ENCODE measurements at places on chromosomes 11 and 22. TPM values are rescaled to one million over a fixed set of nuclear protein-coding genes. Genes with fewer than 3 reads are reported as not detected.

DNA sequence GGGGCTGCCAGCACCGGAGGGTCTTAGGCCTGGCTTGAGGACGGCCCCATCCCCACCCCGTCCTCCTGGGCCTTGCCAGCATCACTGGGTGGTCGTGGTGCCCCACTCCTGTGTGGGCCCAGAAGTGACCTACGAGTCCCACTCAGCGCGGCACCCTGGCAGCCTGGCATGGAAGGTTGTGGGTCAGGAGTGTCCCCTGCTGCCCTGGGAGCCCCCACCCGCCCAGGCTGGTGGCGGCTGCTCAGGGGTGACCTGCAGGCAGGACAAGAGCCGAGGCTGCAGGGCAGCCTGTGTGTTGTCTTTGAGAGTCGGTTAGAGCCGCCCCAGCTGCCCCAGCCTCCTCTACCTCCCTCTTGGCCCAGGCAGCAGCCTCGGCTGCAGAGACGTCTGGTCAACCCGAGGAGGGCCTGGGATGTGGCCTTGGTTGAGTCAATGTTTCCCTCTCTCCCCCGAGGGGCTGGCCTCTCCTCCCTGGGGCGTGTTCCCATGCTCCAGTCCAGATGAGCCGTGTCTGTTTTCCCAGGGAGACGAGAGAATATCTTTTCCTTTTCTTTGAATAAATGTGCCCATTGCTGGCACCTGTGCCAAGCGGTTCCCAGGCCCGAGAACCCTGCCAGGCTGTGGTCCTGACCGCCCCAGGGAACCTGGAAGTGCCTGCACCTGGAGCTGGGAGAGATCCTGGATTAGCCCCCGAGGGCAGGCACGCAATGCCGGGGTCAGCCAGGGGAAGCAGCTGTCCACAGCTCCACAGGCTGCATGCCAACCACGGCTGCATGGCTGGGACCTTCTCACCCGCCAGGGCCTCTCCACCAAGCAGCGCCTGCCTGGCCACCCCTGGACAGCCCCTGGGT is 35.7 kb upstream of the MUC5AC start:
- no peaks in the 10 kb centered on the region for H3K4me1 ChIP-seq
- H3K36me3 ChIP-seq, result no peaks in the 10 kb centered on the region
- DNase-seq, result no peak
- no peaks in the 10 kb centered on the region for H3K27me3 ChIP-seq

- no peak for DNase-seq
- no peak overlapping the region for H3K27ac ChIP-seq
- no peaks in the 10 kb centered on the region for H3K36me3 ChIP-seq
- H3K4me3 ChIP-seq, result no peak overlapping the region
- H3K4me1 ChIP-seq, result peaks cover 4% of the 10 kb centered on the region
Observed at GRCh38 chr22:44039566-44040171, 15.6 kb downstream of the PARVB start.

DNA sequence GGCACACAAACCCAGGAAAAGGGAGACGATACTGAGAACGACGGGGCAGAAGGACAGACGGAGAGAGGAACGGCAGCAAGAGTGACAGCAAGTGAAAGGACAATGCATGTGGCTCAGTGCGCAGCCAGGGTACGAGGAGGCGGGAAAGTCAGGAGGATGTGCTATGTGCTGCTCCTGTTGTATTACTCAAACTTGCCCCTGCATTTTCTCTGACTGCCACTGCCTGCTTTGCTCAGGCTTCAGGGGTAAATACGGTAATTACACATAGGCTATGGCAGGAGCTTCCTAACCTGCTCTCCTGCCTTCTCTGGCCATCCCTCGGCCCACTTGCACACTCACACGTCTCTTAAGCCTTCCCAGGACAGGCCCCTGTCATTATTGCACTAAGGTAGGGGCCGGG is 94.8 kb downstream of the FEZ1 start:
- no peak overlapping the region for H3K4me3 ChIP-seq
- peaks cover 5% of the 10 kb centered on the region for H3K4me1 ChIP-seq
- no peaks in the 10 kb centered on the region for H3K36me3 ChIP-seq

DNA sequence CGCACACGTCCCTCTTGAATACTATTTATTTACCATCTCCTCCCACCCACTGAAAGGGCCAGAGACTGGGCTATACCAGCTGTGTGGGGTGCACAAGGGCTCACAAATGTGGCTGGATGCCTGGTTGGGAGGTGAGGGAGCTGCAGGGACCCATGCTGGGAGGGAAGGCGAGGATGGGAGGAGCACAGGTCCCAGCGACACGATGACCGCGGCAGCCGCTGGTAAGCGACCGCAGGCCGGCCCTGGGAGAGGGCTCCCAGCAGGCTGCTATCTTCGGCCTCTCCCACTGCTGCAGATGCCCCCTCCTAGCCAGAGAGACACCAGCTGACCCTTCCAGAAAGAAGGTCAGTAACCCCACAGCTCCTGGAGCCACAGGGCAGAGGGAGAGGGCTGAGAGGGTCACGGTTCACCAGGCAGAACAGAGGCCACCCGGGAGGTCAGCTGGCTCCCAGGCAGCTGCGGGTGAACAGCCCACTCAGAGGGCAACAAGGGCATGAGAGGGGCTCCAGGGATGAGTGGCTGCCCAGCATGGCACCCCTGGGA is 163.9 kb downstream of the CRYBB2 start:
- H3K4me3 ChIP-seq, result no peak overlapping the region

- H3K36me3 ChIP-seq, result no peaks in the 10 kb centered on the region
- H3K27ac ChIP-seq, result no peak overlapping the region
- no peaks in the 10 kb centered on the region for H3K4me1 ChIP-seq
- no peak overlapping the region for H3K4me3 ChIP-seq
- DNase-seq, result no peak
- no peaks in the 10 kb centered on the region for H3K27me3 ChIP-seq
Observed at GRCh38 chr11:121347813-121348212, 55.2 kb downstream of the SC5D start.

DNA sequence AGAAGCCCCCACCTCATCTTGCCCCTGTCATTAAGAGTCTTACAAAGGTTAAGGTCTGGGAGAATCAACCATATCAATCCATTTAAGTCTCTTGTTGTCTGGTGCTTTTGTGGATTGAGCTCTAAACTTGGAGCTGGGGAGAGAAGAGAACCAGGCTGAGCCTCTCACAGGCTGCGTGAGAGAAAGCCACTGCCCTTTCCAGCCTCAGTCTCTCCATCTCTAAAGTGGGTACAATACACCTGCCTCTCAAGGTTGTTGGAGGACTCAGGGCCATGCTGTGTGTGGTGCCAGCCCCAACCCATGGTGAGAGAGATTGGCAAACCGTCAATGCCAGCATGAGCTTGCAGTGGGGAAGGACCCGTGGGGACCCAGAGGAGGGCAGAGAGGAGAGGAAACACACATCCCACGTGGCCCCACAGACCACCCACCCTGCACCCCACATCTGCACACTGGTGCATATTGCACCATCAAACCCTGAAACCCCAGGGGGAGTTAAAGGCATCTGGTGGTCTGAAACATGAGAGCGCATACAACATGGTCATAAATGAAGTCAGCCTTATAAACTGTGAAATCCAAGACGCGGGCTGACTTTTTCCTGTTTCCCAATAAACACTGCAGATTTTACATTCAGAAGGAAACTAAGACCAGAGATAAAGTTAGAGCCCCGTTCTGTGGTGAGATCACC is 27.5 kb upstream of the FBLN1 start:
- no peaks in the 10 kb centered on the region for H3K4me1 ChIP-seq
- no peaks in the 10 kb centered on the region for H3K36me3 ChIP-seq
- H3K4me3 ChIP-seq, result no peak overlapping the region
- no peaks in the 10 kb centered on the region for H3K27me3 ChIP-seq
- H3K27ac ChIP-seq, result no peak overlapping the region

- no peak overlapping the region for H3K27ac ChIP-seq
- no peaks in the 10 kb centered on the region for H3K4me1 ChIP-seq
- H3K27me3 ChIP-seq, result peaks cover 3% of the 10 kb centered on the region
- H3K4me3 ChIP-seq, result no peak overlapping the region
- no peak for DNase-seq
- no peaks in the 10 kb centered on the region for H3K36me3 ChIP-seq
Observed at GRCh38 chr11:119488256-119488995, 65.5 kb upstream of the THY1 start.

DNA sequence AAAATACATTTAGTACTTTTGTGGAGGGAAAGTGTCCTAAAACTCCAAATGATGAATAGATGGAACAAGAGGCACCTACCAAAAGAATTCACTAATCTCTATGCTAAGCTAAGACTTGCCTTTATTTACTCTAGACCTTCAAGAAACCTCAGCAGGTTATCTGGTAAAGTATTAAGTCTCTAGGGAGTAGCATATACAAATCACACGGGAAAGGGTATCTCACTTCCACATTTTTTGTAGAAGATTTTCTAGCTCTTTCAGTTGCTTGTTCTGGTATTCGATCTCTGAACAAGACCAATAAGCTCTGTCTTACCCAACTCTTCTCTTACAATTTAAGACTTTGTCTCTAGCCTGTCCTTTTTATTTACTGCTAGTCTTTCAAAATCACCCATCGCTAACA is 18.1 kb upstream of the CADM1 start:
- no peaks in the 10 kb centered on the region for H3K27me3 ChIP-seq
- H3K4me3 ChIP-seq, result no peak overlapping the region
- no peak overlapping the region for H3K27ac ChIP-seq
- no peaks in the 10 kb centered on the region for H3K36me3 ChIP-seq
- DNase-seq, result no peak

DNA sequence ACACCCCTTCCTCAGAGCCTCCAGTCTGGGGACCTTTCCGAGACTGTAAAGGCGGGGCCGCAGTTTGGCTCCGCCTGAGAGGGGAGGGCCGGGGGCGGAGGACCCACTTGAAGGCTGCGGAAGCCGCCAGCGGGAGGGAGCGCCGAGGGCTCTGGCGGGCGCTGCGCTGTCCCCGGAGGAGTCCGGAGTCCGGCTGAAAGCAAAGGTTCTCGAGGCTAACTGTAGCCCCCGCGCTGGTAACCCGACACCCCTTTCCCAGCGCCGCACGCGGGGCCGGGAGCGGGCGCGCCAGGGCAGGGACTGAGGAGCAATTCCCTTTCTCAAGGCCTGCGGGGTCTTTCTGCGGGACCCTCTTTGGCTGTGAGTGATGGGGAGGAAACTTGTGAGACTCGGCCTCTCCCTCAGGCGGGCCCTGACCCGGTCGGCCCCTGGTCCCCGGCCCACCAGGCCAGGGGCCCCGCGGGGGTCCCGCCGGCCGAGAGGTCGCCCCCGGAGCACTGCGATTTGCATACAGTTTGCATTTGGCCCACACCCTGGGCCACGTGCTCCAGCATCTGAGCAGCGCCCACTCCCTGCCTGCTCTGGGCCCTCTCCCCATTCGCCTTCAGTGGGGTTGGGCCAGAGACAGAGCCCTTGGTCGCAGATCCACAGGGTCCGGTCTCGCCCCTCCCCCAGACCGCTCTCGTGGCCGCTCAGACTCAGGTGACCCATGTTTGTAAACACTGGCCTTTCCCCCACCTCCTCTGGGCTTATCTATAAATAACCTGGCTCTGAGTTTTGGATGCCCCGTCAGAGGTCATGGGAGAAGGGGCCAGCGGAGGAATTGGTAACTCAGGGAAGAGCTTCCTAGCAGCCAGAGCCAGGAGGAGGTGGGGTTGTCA is 519 bp upstream of the ART5 start:
- H3K36me3 ChIP-seq, result no peaks in the 10 kb centered on the region
- H3K27me3 ChIP-seq, result peaks cover 27% of the 10 kb centered on the region
- H3K4me3 ChIP-seq, result peak overlapping the region; percentile 49
- no peak overlapping the region for H3K27ac ChIP-seq
- peak; percentile 75 for DNase-seq

DNA sequence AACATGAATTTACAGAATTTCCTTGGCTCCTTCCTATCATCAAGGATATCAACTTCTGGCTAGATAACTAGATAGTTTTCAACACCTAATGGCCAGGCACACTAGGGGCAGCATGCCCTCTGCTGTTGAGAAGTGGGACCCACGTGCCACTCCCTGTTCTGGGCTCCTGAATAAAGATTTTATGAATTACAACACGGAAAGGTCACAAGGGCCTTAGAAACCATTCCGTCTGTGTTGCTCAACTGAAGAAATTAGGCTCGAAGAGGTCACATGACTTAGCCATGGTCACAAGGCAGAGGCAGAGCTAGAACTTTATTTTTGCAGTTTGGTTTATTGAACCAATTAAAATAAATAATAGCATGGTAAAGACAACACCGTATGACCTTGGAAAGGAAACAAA is 36.0 kb downstream of the PRCP start:
- peaks cover 5% of the 10 kb centered on the region for H3K4me1 ChIP-seq
- H3K27me3 ChIP-seq, result no peaks in the 10 kb centered on the region
- H3K27ac ChIP-seq, result no peak overlapping the region
- no peaks in the 10 kb centered on the region for H3K36me3 ChIP-seq
- peak; percentile 9 for DNase-seq
- H3K4me3 ChIP-seq, result no peak overlapping the region

GRCh38 chr22:36267896-36268485 is 15.1 kb downstream of the APOL1 start:
- no peak overlapping the region for H3K4me3 ChIP-seq
- no peak for DNase-seq
- H3K27me3 ChIP-seq, result no peaks in the 10 kb centered on the region

GRCh38 chr22:35914357-35914664 is 114.3 kb downstream of the RBFOX2 start:
- H3K4me1 ChIP-seq, result no peaks in the 10 kb centered on the region
- DNase-seq, result no peak
- no peak overlapping the region for H3K4me3 ChIP-seq

GRCh38 chr11:73070653-73071052 is 71.5 kb downstream of the FCHSD2 start:
- no peak overlapping the region for H3K27ac ChIP-seq
- H3K4me1 ChIP-seq, result no peaks in the 10 kb centered on the region
- DNase-seq, result no peak
- H3K4me3 ChIP-seq, result no peak overlapping the region
- H3K36me3 ChIP-seq, result no peaks in the 10 kb centered on the region

GRCh38 chr22:46719921-46720320 is 18.1 kb downstream of the CERK start:
- DNase-seq, result no peak
- no peaks in the 10 kb centered on the region for H3K27me3 ChIP-seq
- H3K4me1 ChIP-seq, result peaks cover 18% of the 10 kb centered on the region

DNA sequence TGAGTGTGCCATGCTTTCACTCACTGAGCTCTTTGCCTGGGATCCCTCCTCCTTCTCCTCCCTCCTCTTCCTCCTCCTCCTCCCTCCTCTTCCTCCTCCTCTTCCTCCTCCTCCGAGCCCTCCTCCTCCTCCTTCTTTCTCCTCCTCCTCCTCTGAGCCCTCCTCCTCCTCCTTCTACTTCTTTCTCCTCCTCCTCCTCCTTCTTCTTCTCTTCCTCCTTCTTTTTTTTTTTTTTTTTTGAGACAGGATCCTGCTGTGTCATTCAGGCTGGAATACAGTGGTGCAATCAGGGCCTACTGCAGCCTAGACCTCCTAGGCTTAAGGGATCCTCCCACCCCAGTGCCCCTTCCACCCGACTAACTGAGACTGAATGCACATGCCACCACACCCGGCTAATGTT is 62.3 kb downstream of the DEUP1 start:
- peaks cover 3% of the 10 kb centered on the region for H3K27me3 ChIP-seq
- H3K4me3 ChIP-seq, result no peak overlapping the region

- DNase-seq, result no peak
- peaks cover 6% of the 10 kb centered on the region for H3K4me1 ChIP-seq
- no peak overlapping the region for H3K27ac ChIP-seq
- H3K36me3 ChIP-seq, result peaks cover 60% of the 10 kb centered on the region
Observed at GRCh38 chr11:975827-976226, 50.2 kb downstream of the AP2A2 start.

Gene MS4A6E
- total RNA-seq, result not detected

Gene MUC5B
- not detected for total RNA-seq

Gene P2RX6
- total RNA-seq, result 0.69 TPM

Gene RASSF10
- total RNA-seq, result not detected

Measured in CD4-positive, alpha-beta T cell (primary cell).